ENCODE measurements at places on chromosomes 6 and 20.
A peak's percentile ranks its signal among the peaks of the same experiment; 100 is the strongest.

- DNase-seq, result no peak
Observed at GRCh38 chr6:114121913-114122662, 151.1 kb upstream of the HDAC2 start.

DNA sequence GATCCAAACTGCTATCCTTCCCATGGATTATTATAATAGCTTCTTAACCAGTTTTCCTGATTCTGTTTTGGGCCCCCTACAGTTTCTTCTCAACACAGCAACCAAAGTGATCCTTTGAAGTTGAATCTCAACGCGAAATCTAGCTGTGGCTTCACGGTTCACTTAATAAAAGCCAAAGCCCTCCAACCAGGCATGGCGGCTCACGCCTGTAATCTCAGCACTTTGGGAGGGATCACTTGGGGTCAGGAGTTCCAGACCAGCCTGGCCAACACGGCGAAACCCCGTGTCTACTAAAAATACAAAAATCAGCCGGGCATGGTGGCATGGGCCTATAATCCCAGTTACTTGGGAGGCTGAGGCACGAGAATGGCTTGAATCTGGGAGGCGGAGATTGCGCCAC, 3.3 kb downstream of the RMND1 start:
- no peak for DNase-seq

GRCh38 chr6:27334141-27334540, 22.1 kb upstream of the POM121L2 start:
- peak; percentile 3 for DNase-seq

DNA sequence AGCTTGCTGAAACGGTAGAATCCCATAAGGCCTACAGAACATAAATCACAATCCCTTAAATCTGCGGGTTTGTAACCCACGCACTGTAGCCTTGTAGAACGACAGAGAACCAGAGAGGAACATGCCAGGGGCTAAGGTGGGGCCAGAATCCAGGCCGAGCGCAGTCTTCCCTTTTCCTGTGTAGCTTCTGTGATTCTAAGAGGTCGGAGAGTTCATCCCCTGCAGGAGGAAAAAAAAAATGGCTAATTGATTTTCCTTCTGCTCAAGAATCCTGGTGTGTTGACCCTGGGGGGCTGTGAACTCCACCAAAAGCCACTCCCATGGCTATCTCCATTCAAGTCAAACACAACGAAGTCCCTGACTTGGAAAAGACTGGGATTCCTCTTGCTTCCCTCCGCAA, 96.3 kb downstream of the SPTLC3 start:
- no peak for DNase-seq

DNA sequence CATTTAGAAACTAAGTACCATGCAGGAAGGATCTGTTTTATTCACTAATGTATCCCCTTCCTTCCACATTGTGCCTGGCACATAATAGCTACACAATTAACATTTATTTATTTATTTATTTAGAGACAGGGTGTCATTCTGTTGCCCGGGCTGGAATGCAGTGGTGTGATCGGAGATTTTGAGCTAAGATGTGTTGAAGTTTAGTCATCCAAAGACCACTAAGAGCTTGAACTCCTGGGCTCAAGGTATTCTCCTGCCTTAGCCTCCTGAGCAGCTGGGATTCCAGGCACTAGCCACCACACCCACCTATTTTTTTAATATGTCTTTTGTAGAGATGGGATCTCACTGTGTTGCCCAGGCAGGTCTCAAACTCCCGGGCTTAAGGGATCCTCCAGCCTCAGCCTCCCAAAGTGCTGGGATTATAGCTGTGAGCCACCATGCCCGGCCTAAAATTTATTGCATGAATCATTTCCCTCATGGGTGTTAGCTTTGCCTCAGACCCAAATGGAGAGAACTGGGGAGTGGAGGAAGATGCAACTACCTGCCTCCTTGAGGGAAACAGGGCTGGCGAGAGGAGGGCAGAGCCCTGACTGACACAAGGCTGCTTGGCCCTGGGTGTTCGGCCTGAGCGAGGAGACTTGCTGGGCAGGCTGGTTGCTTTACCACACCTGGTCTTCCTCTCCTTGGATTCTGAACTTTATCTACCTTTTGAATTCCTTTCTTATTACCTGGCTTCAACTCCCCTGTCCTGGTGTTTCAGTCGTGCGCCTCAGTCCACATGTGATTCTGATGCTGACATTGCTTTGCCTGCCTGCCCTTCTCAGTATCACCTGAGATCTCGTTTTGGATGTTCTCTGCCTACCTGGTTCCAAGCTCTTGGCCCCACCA, 1.7 kb upstream of the DYNLT1 start:
- DNase-seq, result no peak

DNA sequence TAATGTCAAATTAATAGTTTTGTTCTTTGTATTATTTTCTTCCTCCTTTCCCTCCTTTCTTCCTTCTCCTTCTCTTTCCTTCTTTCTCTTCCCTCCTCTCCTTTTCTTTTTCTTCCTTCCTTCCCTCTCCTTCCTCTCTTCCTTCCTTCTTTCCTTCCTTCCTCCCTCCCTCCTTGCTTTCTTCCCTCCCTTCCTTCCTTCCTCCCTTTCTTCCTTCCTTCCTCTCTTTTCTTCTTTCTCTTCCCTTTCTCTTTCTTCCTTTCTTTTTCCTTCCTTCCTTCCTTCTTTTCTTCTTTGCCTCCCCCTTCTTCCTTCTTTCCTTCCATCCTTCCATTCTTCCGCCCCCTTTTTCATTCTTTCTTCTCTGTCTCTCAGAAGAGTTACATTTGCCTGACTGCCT, 518.2 kb upstream of the ID4 start:
- DNase-seq, result no peak

DNA sequence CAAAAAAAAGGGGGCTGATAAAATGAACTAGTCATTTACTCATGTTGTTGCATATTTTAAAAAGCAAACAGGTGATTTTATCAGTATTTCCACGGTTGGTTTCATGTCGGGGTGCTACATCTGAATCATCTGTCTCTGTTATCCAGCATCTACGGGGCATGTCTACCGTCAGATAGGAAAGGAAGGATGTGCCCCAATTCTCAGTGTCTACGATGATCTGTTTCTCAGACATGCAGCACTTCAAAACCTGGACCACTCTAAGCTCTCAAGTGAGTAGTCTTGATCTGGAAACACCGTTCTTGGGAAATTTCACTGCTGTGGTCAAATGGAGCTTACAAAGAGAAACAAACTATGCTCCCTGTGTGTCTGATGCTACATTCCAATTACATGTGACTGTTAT, 240.3 kb upstream of the TAB2 start:
- DNase-seq, result no peak

GRCh38 chr6:14547284-14547998, 429.9 kb downstream of the CD83 start:
- DNase-seq, result no peak

- DNase-seq, result no peak
Observed at GRCh38 chr20:15476781-15477180, 1096.5 kb downstream of the KIF16B start.

DNA sequence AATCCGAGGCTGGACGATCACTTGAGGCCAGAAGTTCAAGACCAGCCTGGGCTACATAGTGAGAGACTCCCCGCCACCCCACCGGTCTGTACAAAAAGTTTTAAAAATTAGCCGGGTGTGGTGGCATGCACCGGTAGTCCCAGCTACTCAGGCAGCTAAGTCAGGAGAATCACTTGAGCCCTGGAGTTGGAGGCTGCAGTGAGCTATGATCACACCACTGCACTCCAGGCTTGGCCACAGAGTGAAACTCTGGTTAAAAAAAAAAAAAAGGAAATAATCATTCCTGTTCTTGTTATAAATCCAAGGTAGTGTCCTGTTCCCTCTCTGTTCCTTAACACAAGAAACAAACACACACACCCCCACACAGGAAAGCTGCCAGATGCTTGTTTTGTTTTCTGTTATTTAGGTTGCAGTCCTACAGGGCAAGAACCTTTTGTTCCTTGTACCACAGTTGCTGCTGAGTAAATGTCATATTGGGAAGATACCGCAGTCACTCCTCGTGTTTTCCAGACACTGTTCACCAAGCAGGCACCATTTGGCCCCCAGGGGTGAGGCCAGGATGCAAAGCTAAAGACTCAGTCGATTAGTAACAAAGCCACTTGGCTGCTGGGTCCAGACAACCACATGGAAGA, 28.9 kb downstream of the ASIP start:
- peak; percentile 78 for DNase-seq
